DND-41 (cell line): ENCODE measurements at places on chromosomes 13 and 19.
A peak's percentile ranks its signal among the peaks of the same experiment; 100 is the strongest.

- H3K36me3 ChIP-seq = no peaks in the 10 kb centered on the region
- H3K27me3 ChIP-seq = no peaks in the 10 kb centered on the region
- DNase-seq = no peak
- H3K4me1 ChIP-seq = peaks cover 10% of the 10 kb centered on the region
These were observed 303.8 kb downstream of the PCDH9 start for GRCh38 chr13:66926200-66926850.

GRCh38 chr13:102771298-102772041, 2.1 kb downstream of the TEX30 start:
- no peaks in the 10 kb centered on the region for H3K27me3 ChIP-seq
- peak overlapping the region; percentile 17; the same call in 1 of the 2 replicates for H3K27ac ChIP-seq

DNA sequence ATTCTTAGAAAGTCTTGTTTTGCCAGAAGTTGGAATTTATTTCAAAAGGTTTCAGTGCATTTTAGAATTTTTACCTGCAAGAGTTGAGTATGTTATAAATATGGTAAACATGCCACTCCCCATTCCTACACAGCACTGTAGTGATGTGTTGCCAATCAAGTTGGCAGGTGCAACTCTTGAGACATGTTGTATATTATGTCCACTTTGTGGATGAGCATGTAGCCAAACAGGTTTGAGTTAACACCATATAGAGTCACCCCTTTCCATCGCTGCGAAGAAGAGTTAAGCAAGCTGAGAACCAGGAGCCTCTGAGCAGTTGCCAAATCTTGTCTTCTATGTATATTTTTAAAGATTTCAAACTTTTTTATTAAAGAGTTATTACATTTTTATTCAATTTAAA, 359.8 kb downstream of the LMO7 start:
- no peak overlapping the region for H3K27ac ChIP-seq
- H3K27me3 ChIP-seq = no peaks in the 10 kb centered on the region
- no peaks in the 10 kb centered on the region for H3K4me1 ChIP-seq

- no peak for DNase-seq
- H3K36me3 ChIP-seq = no peaks in the 10 kb centered on the region
- H3K4me3 ChIP-seq = no peak overlapping the region
- H3K27ac ChIP-seq = no peak overlapping the region
- no peaks in the 10 kb centered on the region for H3K27me3 ChIP-seq
- no peaks in the 10 kb centered on the region for H3K4me1 ChIP-seq
These were observed 170.8 kb downstream of the LHFPL6 start for GRCh38 chr13:39432196-39432595.

GRCh38 chr19:325173-325936, 19.2 kb downstream of the MIER2 start:
- H3K27ac ChIP-seq = no peak overlapping the region
- peaks cover 91% of the 10 kb centered on the region for H3K36me3 ChIP-seq
- H3K4me1 ChIP-seq = no peaks in the 10 kb centered on the region
- H3K27me3 ChIP-seq = no peaks in the 10 kb centered on the region

DNA sequence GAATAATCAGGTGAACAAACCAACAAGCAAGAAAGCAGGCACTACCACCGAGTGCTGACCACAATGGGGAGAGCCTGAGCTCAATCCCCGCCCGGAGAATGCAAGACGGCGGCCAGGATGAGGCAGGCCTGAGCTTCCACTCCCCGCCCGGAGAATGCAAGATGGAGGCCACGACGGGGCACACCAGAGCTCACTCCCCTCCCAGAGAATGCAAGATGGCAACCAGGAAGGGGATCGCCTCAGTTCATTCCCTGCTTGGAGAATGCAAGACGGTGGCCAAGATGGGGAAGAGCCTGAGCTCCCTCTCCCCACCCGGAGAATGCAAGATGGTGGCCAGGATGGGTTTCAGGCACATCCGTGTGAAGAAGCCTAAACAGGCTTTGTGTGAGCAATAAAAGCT, 24.7 kb upstream of the MIER2 start:
- H3K36me3 ChIP-seq = no peaks in the 10 kb centered on the region
- no peak for DNase-seq
- no peaks in the 10 kb centered on the region for H3K4me1 ChIP-seq
- no peak overlapping the region for H3K27ac ChIP-seq
- H3K4me3 ChIP-seq = no peak overlapping the region
- H3K27me3 ChIP-seq = peaks cover 14% of the 10 kb centered on the region

GRCh38 chr19:43699506-43700394, 16.1 kb upstream of the IRGC start:
- no peaks in the 10 kb centered on the region for H3K36me3 ChIP-seq
- peaks cover 4% of the 10 kb centered on the region for H3K27me3 ChIP-seq
- no peak for DNase-seq
- H3K27ac ChIP-seq = no peak overlapping the region
- H3K4me1 ChIP-seq = no peaks in the 10 kb centered on the region
- H3K4me3 ChIP-seq = no peak overlapping the region

GRCh38 chr19:43595605-43595998, 332 bp downstream of the IRGQ start:
- H3K27me3 ChIP-seq = no peaks in the 10 kb centered on the region
- peaks cover 51% of the 10 kb centered on the region for H3K36me3 ChIP-seq
- no peak for DNase-seq
- peaks cover 45% of the 10 kb centered on the region for H3K4me1 ChIP-seq
- peak overlapping the region; percentile 69 for H3K27ac ChIP-seq
- H3K4me3 ChIP-seq = peak overlapping the region; percentile 97

GRCh38 chr13:51697855-51698254, 106.1 kb downstream of the DHRS12 start:
- H3K27me3 ChIP-seq = no peaks in the 10 kb centered on the region
- no peak overlapping the region for H3K4me3 ChIP-seq
- H3K4me1 ChIP-seq = no peaks in the 10 kb centered on the region
- no peaks in the 10 kb centered on the region for H3K36me3 ChIP-seq
- H3K27ac ChIP-seq = no peak overlapping the region

DNA sequence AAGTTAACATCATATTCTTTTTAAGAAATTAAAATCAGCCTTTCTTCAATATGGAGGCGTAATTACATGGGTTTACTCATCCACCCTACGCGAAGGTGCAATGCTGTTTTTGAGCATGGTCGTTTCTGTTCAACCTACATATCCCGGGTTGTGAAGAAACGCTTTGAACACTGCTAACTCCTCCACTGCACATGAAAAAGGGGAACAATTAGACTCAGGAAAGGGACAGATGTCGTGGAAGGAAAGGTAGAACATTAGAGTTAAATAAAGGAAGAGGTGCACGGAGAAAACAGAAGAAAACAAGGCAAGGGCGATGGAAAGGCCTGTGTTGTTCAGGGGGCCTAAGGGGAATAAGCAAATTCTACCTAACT, 4.1 kb downstream of the ZIC5 start:
- peaks cover 12% of the 10 kb centered on the region for H3K4me1 ChIP-seq
- no peaks in the 10 kb centered on the region for H3K27me3 ChIP-seq
- no peak for DNase-seq
- H3K4me3 ChIP-seq = no peak overlapping the region
- H3K36me3 ChIP-seq = peaks cover 4% of the 10 kb centered on the region; the same call in 1 of the 2 replicates

DNA sequence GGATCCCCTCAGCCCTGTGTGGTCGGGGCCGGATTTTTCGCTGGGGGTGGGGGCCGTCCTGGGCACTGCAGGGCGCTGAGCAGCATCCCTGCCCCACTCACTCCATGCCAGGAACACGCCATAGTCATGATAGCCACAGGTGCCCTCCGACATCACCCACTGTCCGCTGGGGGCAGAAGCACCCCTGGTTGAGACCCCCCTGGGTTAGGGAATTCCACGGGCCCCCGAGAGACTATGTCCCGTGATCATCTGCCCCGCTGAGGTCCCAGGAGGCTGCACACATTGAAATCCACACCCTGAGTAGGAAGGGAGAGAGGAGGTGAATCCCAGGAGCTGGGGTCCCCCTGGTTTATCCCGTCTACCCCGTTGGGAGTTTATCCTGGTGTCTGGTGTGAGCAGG, 16.2 kb downstream of the NCLN start:
- peaks cover 77% of the 10 kb centered on the region for H3K36me3 ChIP-seq
- no peaks in the 10 kb centered on the region for H3K4me1 ChIP-seq
- H3K27ac ChIP-seq = no peak overlapping the region
- H3K4me3 ChIP-seq = no peak overlapping the region
- DNase-seq = no peak

GRCh38 chr13:91531646-91532045, 133.2 kb downstream of the GPC5 start:
- H3K4me1 ChIP-seq = no peaks in the 10 kb centered on the region
- no peaks in the 10 kb centered on the region for H3K36me3 ChIP-seq

GRCh38 chr19:18000480-18000914, 7.5 kb upstream of the ARRDC2 start:
- peak overlapping the region; percentile 75 for H3K27ac ChIP-seq
- peak overlapping the region; percentile 59 for H3K4me3 ChIP-seq
- DNase-seq = no peak
- H3K27me3 ChIP-seq = no peaks in the 10 kb centered on the region

GRCh38 chr19:1533510-1534150, 9.8 kb downstream of the PLK5 start:
- H3K27me3 ChIP-seq = no peaks in the 10 kb centered on the region
- H3K4me3 ChIP-seq = no peak overlapping the region
- DNase-seq = no peak
- no peaks in the 10 kb centered on the region for H3K36me3 ChIP-seq

GRCh38 chr19:58374200-58374599, 6.6 kb downstream of the ZNF837 start:
- no peak for DNase-seq
- H3K36me3 ChIP-seq = no peaks in the 10 kb centered on the region; the same call in 1 of the 2 replicates
- H3K4me3 ChIP-seq = no peak overlapping the region
- H3K27ac ChIP-seq = no peak overlapping the region
- no peaks in the 10 kb centered on the region for H3K27me3 ChIP-seq
- peaks cover 2% of the 10 kb centered on the region for H3K4me1 ChIP-seq

DNA sequence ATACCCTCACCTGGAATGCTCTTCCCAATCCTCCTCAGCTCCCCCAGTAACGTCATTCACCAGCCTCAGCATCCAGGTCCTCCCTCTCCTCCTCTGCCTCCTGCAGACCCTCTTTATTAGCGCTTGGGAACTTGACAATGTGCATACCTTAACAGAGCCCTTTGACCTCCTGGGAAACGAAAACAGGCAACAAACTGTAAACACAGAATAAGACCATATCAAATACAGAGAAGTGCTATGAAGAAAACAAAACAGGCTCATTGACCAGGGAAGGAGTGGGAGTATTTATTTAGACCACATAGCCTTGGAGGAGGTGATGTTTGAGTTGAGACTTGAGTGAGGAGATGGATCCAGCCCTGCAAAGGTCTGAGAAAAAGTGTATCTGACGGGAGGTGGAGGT, 107.9 kb upstream of the SLC7A1 start:
- H3K4me3 ChIP-seq = no peak overlapping the region
- no peak overlapping the region for H3K27ac ChIP-seq
- H3K36me3 ChIP-seq = no peaks in the 10 kb centered on the region
- H3K27me3 ChIP-seq = peaks cover 30% of the 10 kb centered on the region

- no peaks in the 10 kb centered on the region for H3K4me1 ChIP-seq
- H3K27ac ChIP-seq = no peak overlapping the region
- no peaks in the 10 kb centered on the region for H3K36me3 ChIP-seq
- no peak for DNase-seq
- no peaks in the 10 kb centered on the region for H3K27me3 ChIP-seq
- H3K4me3 ChIP-seq = no peak overlapping the region
These were observed 101.5 kb downstream of the STARD13 start for GRCh38 chr13:33184112-33184490.

DNA sequence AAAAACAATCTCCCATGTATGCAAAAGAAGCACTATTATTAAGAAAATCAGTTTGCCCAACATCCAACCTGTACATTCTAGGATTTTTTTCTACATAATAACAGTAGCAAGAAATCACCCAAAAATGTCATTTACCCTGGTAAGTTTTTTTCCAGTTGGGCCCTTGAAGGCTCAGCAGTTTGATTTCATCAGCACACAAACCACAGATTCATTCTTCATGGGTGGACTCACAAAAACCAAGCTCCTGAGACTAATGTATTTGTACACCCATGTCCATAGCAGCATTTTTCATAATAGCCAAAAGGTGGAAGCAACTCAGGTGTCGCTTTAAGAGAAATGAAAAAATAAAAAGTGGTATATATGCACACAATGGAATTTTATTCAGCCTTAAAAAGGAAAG, 210.1 kb downstream of the TBC1D4 start:
- H3K4me1 ChIP-seq = no peaks in the 10 kb centered on the region
- no peak overlapping the region for H3K27ac ChIP-seq
- no peaks in the 10 kb centered on the region for H3K27me3 ChIP-seq

DNA sequence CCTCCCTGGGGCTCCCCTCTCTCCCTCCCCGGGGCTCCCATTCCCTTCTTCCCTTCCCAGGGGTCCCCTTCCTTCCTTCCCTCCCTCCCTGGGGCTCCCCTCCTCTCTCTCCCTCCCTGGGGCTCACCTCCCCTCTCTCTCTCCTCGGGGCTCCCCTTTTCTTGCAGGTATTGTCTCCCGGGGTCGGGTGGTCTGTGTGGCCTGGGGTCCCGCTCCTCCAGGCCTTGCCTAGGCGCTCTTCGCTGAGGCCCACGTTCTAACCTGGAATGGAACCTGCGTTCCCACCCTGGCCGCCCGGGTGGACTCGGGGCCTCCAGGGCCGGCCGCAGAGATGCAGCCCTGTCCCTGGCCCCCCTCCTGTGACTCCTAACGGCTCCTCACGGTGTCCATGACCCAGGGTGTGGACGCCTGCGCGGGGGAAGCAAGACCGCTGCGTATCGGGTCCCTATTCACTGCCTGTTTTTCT, 940 bp upstream of the DCUN1D2 start:
- peak overlapping the region; percentile 70 for H3K27ac ChIP-seq
- H3K36me3 ChIP-seq = peaks cover 18% of the 10 kb centered on the region
- DNase-seq = no peak
- no peaks in the 10 kb centered on the region for H3K27me3 ChIP-seq

GRCh38 chr19:40641281-40641680, 40.1 kb downstream of the LTBP4 start:
- DNase-seq = no peak
- H3K4me1 ChIP-seq = no peaks in the 10 kb centered on the region
- H3K4me3 ChIP-seq = no peak overlapping the region
- H3K27ac ChIP-seq = no peak overlapping the region
- H3K27me3 ChIP-seq = no peaks in the 10 kb centered on the region

DNA sequence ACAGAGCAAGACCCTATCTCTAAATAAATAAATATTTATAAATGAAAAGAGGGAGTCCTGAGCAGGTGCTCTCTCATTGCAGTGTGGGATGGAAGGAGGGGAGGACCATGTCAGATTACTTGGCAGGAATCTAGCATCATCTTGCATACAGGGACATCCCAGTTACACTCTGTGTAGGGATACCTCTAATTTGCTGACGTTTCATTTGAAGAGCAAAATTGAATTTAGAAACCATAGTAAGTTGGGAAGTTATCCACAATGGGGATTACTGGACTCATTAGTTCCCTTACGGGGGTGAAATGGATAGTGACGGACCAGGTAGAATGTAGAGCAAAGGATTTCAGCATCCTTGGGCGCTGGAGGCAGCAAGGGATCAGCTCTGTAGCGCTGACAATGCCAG, 52.1 kb downstream of the ARHGEF18 start:
- peaks cover 12% of the 10 kb centered on the region for H3K4me1 ChIP-seq
